ENCODE measurements at places on chromosomes 16 and 17.

DNA sequence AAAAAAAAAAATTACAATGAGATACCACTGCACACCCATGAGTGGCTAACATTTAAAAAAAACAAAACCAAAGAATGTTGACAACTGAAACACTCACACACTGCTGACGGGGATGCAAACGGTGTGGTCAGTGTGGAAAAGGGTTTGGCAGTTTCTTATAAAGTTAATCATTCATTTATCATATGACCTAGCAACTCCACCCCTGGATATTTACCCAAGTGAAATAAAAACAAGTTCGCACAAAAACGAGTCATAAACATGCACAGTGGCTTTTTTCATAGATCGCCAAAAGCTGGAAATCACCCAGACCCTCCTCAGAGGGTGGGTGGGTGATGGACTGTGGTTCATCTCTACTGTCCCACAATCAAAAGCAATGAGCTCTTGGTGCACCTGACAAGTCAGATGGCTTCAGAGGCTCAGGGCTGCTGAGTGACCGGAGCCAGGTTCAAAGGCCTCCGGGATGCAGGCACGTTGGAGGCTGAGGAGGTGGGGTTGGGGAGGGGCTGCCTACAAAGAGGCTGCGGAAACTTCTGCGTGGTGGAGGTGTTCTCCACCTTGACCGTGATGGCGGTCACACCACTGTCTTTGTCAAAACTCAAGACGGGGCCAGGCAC lies 14.2 kb downstream of the RAB40B start:
- DNase-seq: peak; percentile 77

DNA sequence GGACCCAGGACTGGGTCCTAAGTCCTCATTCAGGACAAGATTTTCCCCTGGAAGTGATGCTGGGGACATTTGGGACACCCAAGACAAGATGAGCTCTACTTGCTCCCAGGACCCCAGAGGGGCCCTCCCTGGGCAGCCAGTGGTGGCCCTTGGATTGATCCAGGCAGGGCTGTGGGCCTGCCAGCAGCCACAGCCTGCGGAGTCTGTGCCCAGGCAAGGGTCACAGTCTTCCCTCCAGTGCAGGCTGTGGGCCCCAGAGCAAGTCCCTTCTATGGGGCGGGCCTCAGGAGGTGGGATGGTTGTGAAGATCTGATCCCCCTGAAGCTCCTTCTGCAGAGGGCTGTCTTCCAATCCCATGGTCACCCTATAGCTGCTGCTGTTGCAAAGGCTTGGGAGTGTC lies 12.6 kb downstream of the CA7 start:
- no peak for DNase-seq

DNA sequence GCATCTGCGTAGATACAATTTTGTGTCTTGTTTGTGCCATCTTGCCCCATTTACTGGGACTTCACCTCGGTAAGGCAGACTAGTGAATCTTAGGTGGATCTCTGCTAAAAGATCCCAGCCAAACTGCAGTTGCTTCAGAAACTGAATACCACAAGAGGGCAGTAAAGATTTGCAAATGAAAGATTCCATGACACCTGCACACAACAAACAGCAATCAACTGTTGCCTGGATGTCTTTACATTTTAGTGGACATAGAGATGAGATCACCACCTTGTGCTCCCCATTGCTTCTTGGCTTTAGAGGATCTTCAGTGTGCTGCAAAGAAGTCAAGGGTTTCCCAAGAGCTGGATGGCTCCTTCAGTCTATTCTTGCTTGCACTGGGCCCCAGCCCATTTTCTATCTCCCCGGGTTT lies 119.2 kb upstream of the CACNG5 start:
- DNase-seq: peak; percentile 62

- no peak for DNase-seq
These were observed 7.1 kb downstream of the TMEM114 start for GRCh38 chr16:8583199-8583598.

GRCh38 chr17:66357037-66357436 lies 54.6 kb downstream of the PRKCA start:
- no peak for DNase-seq

GRCh38 chr17:557371-557770 lies 157.3 kb downstream of the VPS53 start:
- DNase-seq: no peak

DNA sequence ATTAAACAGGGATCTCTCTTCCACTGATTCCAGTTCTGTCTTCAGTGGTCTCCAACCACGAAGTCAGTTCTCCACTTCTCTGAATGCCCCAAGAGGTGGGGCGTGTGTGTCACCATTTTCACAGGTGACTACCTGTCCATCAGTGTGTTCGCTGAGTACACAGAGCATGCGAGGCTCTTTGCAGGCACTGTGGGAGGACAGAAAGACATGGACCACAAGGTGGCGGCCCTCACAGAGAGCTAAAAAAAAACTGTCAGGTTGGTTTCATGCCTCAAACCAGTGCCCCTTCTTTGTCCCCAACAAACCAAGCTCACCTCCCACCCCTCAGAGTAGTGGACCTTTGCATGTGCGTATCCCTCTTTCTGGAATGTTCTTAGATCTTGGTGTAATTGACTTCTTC lies 13.8 kb downstream of the EMP2 start:
- no peak for DNase-seq

DNA sequence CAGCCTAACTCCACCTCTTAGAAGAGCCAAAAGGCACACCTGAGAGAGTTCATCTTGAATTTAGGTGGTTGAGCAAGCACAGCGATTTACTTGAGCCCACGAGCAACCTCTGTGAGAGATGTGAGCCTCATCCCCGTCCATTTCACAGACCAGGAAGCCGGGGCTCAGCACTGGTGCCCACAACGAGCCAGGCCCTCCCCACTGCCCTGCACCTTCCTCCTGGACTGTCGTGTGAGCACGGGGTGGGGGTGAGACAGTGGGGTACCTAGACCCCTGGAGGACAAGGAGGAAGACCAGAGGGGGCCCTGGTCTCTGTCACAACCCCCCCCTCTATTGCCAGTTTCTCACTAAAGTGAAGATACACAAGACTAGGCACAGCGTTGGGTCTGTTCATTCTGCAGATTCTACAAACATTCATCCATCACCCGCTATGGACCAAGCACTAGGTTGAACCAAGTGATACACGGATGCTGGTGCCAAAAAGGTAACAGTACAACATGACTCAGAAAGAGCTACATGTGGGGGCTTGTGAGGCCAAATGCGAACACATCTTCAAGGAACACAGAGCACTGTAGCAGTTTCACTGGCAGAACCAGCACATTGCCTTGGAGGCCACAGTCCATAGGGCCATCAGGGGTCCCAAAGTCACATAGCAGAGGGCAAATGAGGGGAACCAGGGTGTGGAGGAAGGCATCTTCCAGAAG lies 231.9 kb downstream of the PARN start:
- DNase-seq: no peak

DNA sequence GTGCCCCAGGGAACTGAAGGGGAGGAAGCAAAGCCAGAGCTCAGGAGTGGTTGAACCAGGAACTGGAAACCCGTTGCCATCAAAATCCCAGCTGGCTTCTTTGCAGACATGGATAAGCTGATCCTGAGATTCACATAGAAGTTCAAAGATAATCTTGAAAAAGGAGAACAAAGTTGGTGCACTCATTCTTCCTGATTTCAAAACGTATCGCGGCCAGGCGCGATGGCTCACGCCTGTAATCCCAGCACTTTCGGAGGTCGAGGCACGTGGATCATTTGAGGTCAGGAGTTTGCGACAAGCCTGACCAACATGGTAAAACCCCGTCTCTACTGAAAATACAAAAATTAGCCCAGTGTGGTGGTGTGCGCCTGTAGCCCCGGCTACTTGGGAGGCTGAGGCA lies 7.1 kb downstream of the RAP1GAP2 start:
- no peak for DNase-seq

GRCh38 chr16:75181630-75182029 lies 25.3 kb downstream of the CTRB2 start:
- no peak for DNase-seq

DNA sequence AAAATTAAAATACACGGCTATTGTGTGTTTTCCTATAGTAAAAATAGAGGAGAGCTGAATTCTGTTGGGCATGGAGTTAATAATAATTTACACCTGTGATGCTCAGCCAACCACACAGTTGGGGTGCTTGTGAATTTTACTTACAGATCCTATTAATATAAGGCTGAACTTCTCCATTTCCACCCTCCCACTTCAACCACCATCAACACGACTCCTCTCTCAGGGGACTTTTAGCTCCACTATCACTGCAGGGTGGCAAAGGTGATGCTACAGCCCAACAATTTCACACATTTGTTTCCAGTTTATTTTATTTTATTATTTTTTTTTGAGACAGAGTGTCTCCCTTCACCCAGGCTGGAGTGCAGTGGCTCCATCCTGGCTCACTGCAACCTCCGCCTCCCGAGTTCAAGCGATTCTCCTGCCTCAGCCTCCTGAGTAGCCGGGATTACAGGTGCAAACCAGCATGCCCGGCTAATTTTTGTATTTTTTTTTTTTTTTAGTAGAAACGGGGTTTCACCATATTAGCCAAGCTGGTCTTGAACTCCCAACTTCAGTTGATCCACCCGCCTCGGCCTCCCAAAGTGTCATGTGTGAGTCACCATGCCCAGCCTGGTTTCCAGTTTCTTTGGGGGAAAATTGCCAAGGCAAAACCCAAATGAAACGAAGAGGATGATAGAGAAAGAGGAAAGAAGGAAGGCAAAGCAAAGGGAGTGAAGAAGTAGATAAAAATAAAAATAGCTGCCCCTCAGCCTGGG lies 57.9 kb downstream of the GNA13 start:
- DNase-seq: no peak

- DNase-seq: no peak
These were observed 73.8 kb downstream of the RBFOX3 start for GRCh38 chr17:79537061-79537460.

GRCh38 chr16:64351121-64351520 lies 770.7 kb downstream of the CDH11 start:
- DNase-seq: no peak

- DNase-seq: no peak
These were observed 26.4 kb upstream of the NXPH3 start for GRCh38 chr17:49549311-49549605.

DNA sequence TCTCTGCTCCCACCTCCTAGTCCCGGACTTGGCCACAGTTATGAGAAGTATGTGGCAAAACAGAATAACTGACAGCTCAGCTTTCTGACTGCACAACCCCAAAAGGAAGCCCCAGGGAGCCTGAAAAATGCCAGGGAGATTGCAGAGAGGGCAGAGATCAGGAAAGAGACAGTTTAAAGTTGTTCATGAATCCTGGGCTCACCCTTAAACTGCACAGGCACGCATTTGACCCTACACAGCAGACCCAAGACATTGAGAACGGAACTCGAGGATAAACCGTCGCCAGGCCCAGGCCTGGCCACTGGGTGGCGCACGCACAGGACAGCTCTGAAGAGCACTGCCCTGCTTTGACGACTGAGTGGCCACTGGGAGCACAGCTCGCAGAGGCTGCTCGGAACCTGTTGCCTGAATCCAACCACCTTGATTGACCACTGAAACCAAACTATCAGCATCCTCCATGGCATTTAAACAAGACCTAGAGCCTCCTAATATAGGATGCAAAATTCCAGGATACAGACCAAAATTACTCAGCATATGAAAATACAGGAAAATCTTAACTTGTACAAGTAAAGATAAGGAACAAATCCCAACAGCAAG lies 114.0 kb downstream of the C16orf95 start:
- peak; percentile 70 for DNase-seq

DNA sequence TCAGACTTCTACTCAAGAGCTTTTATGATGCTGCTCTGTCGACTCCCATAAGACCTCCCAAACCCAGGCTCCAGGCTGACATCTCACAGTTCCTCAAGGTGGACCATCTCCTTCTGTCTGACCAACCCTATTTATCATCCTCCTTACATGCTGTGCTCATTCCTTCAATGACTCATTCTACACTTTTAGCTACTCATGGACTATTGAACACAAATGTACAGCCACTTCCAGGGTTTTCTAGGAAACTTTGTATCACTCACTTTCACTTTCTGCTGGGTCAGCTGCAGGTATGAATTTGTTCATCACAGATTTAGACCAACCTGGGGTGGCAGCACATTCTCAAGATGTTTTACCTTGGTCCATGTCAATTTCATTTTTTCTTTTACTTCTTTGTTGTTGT lies 162.4 kb upstream of the FAM20A start:
- DNase-seq: no peak

GRCh38 chr16:10931977-10932632 lies 10.2 kb downstream of the DEXI start:
- no peak for DNase-seq

All from LoVo (cell line).